ENCODE measurements at places on chromosomes 1 and 21. TPM values are rescaled to one million over a fixed set of nuclear protein-coding genes. Genes with fewer than 3 reads are reported as not detected.

Gene S100A4
- total RNA-seq = 85.3 TPM

Gene TMOD4
- not detected for total RNA-seq

Gene KRTAP13-2
- total RNA-seq = not detected

Gene SMIM1
- total RNA-seq = 1.5 TPM

Gene CYYR1
- total RNA-seq = 0.17 TPM

Gene NBPF4
- total RNA-seq = not detected

Gene MRAP
- 0.26 TPM for total RNA-seq

Gene HSD3B2
- total RNA-seq = not detected

Gene YY1AP1
- 53.9 TPM for total RNA-seq

Gene NTNG1
- 4.4 TPM for total RNA-seq

Gene DNM3
- 1.8 TPM for total RNA-seq

Gene CDCA8
- 0.26 TPM for total RNA-seq

Gene SPATA46
- total RNA-seq = not detected

Gene ACTA1
- not detected for total RNA-seq

Gene LIN28A
- not detected for total RNA-seq
